Aorta (tissue), 5 donors: ENCODE measurements at places on chromosomes 5 and 9.

GRCh38 chr9:134594078-134594941 lies 47.3 kb upstream of the COL5A1 start:
- no peak for DNase-seq

- DNase-seq = no peak
Observed at GRCh38 chr9:108104991-108105390, 615.4 kb upstream of the KLF4 start.

DNA sequence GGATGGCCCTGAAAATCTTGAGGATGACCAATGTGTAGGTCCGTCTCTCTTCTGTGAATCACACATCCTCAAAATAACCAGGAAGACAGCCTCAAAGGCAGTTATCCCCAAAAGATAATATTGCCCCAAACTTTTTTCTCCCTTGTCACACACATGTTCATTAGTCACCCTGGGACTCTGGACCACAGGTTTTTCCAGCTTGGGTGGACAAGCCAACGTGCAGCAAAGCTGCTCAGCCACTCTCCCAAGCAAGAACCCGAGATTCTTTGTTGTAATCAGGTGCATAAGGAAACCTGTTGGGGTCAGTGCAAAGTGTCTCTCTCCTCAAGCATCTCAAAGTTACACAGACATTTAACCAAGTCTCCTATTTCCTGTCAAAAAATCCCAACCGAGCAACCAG lies 196.6 kb downstream of the GNA14 start:
- no peak for DNase-seq

DNA sequence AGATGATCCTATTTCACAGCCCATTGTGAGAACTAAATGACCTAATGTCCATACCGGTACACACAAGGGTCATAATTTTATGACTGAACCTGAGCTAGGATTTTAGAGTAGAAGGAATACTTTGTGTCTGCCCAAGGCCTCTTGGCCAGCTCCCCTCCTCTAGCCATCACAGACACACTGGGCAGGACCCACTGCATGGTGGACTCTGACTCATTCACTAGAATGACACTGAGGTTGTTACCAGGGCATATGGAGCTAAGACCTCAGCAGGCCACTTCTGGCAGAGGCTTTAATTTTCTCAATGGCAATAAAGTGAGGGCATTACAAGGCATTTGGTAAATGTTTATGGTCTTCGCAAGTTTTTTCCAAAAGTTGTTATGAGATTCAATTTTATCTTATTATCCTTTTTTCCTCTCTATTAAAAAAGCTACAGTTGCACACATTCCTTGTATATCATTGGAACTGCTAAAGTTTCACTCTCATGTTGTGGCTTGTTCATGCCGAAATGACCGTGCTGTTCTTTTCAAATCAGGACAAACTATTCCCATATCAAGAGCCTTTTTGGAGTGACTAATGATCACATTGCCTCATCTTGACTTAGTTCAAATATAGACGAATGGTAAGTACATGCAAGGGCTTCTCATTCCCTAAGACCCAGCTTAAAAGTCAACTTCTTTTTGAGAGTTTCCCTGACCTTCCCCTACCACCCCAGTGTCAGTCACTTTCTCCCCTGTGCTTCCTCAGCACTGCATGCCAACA lies 595.7 kb downstream of the ACTL7B start:
- DNase-seq = no peak
